ENCODE measurements at places on chromosomes 1 and 21.

DNA sequence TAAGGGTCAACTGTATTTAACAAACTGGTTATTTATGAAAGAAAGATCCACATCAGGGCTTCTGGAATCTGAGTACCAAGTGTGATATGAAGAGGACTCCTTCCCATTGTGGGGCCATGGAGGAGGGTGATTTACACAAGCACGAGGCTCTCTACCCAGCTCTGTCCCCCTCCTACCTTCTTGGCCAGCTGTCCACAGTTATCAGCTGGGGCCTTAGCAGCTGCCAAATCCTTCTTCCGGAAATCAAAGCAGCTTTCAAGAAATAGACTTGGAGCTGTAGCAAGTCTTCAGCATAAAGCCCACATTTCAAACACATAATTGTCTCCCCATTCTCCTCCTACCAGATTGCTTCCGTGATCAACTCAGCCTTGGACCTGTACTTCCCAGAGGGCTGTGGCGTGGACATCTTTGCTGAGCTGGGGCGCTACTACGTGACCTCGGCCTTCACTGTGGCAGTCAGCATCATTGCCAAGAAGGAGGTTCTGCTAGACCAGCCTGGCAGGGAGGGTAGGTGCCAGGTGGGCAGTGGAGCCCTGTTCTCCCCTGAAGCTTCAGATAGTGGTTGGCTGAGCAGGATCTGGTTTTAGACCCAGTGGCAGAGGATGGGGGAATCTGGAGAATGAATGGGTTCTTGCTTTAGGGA, 15.5 kb downstream of the AZIN2 start:
- H3K4me1 ChIP-seq: peaks cover 91% of the 10 kb centered on the region
- H3K27me3 ChIP-seq: no peaks in the 10 kb centered on the region
- no peak overlapping the region for H3K4me3 ChIP-seq

DNA sequence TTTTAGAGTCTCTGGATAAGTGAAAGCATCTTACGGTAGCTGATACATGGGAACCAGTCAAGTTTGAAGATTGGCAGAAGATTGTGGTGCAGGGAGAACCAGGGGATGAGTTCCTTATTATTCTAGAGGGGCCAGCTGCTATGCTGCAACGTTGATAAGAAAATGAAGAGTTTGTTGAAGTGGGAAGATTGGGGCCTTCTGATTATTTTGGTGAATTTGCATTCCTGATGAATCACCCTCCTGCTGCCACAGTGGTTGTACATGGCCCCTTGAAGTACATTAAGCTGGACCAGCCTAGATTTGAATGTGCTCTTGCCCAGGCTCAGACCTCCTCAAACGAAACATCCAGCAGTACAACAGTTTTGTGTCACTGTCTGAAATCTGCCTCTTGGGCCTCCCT, 45.9 kb downstream of the BTBD8 start:
- no peaks in the 10 kb centered on the region for H3K36me3 ChIP-seq
- DNase-seq: no peak
- H3K27ac ChIP-seq: no peak overlapping the region
- peaks cover 6% of the 10 kb centered on the region for H3K4me1 ChIP-seq
- H3K4me3 ChIP-seq: no peak overlapping the region
- H3K27me3 ChIP-seq: no peaks in the 10 kb centered on the region

- H3K4me3 ChIP-seq: no peak overlapping the region
- H3K4me1 ChIP-seq: no peaks in the 10 kb centered on the region
Measured at GRCh38 chr1:57188168-57188567, 222.4 kb upstream of the C8B start.

GRCh38 chr1:179303200-179303785, 9.7 kb downstream of the SOAT1 start:
- no peak overlapping the region for H3K27ac ChIP-seq
- peaks cover 40% of the 10 kb centered on the region for H3K4me1 ChIP-seq
- peaks cover 66% of the 10 kb centered on the region for H3K36me3 ChIP-seq
- H3K4me3 ChIP-seq: no peak overlapping the region

DNA sequence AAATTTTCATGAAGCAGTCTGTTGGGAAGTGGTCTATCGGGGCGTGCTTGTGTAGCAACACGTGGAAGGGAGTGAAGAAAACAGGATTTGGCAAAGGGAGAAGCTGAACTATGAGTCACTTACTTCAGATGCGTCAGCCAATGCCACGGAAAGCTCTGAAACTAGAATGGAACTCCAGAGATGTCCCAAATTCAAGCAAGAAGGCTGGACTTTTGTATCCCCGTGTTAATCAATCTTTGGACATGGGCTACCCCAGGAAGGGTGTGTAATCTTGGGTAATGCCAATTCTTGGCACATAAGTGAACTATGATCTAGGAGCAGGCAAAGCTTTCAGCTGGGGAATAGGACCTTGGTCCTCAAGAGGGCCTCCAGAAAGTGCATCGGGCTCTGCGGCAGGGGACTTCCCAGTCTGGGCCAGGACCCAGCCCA, 102.6 kb downstream of the ADSS2 start:
- peaks cover 11% of the 10 kb centered on the region for H3K27me3 ChIP-seq
- H3K4me1 ChIP-seq: peaks cover 6% of the 10 kb centered on the region
- no peak overlapping the region for H3K4me3 ChIP-seq
- no peaks in the 10 kb centered on the region for H3K36me3 ChIP-seq

DNA sequence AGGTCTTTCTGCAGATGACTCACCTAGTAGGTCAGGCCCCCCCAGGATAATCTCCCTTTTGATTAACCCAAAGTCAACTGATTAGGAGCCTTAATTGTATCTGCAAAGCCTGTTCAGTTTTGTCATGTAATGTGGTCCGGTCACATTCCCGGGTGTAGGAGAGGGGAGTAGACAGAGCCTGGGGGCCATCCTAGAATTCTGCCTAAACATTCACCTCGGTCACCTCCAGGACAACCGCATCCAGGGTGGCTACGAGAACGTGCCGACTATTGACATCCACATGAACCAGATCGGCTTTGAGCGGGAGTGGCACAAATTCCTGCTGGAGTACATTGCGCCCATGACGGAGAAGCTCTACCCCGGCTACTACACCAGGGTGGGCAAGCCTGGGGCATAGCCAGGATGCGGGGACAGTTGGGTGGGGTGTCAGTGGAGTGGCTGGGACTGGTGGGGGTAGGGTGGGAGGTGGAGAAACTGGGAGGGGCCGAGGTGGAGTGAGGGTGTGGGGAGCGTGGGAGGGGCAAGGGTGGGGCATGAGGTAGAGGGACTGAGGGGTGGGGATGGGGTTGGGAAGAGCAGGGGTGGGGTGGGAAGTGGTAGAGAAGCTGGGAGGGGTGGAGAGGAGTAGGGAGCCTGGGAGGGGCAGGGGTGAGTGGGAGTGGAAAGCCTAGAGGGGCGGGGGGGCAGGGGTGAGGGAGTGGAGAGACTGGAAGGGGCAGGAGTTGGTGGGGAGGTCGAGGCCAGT, 9.6 kb upstream of the MFN2 start:
- no peak overlapping the region for H3K27ac ChIP-seq
- no peaks in the 10 kb centered on the region for H3K27me3 ChIP-seq
- H3K4me3 ChIP-seq: no peak overlapping the region
- no peak for DNase-seq
- peaks cover 38% of the 10 kb centered on the region for H3K4me1 ChIP-seq

DNA sequence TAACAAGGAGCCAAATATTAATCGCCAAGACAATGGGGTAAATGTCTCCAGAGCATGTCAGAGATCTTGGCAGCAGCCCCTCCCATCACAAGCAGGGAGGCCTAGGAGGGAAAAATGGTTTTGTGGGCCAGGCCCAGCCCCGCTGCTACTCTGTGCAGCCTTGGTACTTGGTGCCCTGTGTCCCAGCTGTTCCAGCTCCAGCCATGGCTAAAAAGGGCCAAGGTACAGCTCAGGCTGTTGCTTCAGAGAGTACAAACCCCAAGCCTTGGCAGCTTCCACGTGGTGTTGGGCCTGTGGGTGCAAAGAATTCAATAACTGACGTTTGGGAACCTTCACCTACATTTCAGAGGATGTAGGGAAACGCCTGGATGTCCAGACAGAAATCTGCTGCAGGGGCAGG, 10.4 kb downstream of the UBE2G2 start:
- peaks cover 24% of the 10 kb centered on the region for H3K36me3 ChIP-seq
- peaks cover 27% of the 10 kb centered on the region for H3K4me1 ChIP-seq
- H3K27me3 ChIP-seq: no peaks in the 10 kb centered on the region
- no peak overlapping the region for H3K4me3 ChIP-seq

GRCh38 chr1:56931211-56931610, 34.6 kb downstream of the C8B start:
- no peaks in the 10 kb centered on the region for H3K36me3 ChIP-seq
- no peaks in the 10 kb centered on the region for H3K4me1 ChIP-seq
- H3K4me3 ChIP-seq: no peak overlapping the region
- H3K27ac ChIP-seq: no peak overlapping the region

DNA sequence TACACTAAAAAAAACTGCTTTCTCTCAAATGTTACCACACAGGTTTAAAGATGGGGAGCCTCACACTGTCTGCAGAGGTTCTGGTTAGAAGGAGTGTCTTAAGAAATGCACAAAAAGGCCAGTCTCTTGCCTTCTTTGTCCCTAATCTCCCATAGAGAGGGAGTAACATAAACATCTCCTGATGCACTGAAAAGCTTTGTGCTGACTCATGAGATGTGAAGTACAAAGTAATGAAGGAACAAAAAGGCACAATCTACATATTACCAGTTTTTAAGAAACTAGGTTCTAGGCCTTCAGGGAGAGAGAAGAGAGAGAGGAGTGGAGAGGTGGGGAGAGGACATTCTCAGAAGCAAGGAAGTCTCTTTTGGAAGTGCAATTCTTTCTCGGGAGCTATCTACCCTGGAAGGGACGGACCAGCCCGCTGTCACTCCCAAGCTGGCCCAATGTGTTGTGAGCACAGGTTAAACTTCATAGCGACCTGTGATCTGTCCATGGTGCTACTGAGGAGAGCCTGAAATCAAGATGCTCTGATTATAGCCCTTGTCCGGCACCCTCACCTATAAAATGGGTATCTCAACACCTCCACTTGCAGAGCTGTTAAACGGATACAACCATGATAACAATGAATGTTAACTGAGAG, 458.1 kb downstream of the DISC1 start:
- no peaks in the 10 kb centered on the region for H3K4me1 ChIP-seq
- H3K27me3 ChIP-seq: no peaks in the 10 kb centered on the region
- H3K4me3 ChIP-seq: no peak overlapping the region
- no peak for DNase-seq
- H3K27ac ChIP-seq: no peak overlapping the region

GRCh38 chr1:220239966-220240365, 32.3 kb downstream of the RAB3GAP2 start:
- peaks cover 23% of the 10 kb centered on the region for H3K36me3 ChIP-seq
- no peak for DNase-seq
- H3K27me3 ChIP-seq: no peaks in the 10 kb centered on the region

DNA sequence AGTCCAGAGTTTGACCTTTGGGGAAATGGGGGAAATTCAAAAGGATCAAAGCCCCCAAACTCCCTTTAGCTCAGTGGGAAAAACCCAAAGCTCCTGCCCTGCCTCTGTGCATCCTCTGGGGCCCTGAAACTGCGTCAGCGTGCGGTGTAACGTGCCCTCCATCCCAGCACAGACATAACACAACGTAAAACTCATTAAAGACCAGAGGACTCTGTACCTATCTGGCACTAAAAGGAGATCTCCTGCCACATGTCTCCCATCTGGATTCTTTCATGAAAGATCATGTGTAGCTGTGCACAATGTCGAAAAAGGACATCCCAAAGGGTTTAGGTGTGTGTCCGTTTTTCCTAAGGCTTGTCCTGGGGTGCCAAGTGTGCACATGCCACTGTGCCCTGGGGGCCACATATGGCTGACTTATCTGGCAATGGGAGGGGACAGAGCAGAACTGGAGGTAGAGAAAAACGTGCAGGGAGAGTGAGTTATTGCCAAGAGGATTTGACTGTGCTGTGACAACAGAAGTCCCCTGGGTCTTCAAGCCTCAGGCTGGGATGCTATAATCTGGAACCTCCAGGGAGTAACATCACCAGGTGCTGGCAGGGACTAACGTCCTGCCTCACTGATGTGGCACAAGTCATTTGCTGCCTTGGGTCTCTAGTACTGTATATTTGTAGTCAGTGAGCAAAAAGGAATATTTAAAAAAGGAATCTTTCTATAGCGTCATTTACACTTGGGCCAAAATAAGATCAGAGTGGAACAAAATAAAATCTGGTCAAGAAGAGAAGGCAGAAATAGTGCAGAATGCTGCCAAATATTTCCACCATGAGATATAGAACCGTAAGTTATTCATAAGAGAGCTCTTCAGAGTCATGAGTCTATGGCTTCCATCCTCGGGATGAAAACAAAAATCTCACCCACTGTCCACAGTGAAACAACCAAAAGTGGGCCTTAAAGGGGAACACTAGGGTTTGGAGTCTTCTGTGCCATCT, 52.3 kb downstream of the ITPKB start:
- no peak overlapping the region for H3K4me3 ChIP-seq
- DNase-seq: no peak
- peaks cover 59% of the 10 kb centered on the region for H3K36me3 ChIP-seq
- H3K27ac ChIP-seq: peak overlapping the region; percentile 50

- H3K27ac ChIP-seq: peak overlapping the region; percentile 90
- H3K4me1 ChIP-seq: peaks cover 33% of the 10 kb centered on the region
- peaks cover 47% of the 10 kb centered on the region for H3K36me3 ChIP-seq
- no peak for DNase-seq
- peak overlapping the region; percentile 88 for H3K4me3 ChIP-seq
- no peaks in the 10 kb centered on the region for H3K27me3 ChIP-seq
Measured at GRCh38 chr21:36386031-36386642, 945 bp downstream of the CHAF1B start.

GRCh38 chr1:36349241-36349671, 25.8 kb upstream of the EVA1B start:
- peaks cover 50% of the 10 kb centered on the region for H3K36me3 ChIP-seq
- H3K4me1 ChIP-seq: peaks cover 23% of the 10 kb centered on the region
- DNase-seq: no peak
- no peak overlapping the region for H3K4me3 ChIP-seq
- H3K27ac ChIP-seq: no peak overlapping the region

- peaks cover 36% of the 10 kb centered on the region for H3K4me1 ChIP-seq
- no peaks in the 10 kb centered on the region for H3K27me3 ChIP-seq
- no peaks in the 10 kb centered on the region for H3K36me3 ChIP-seq
- H3K4me3 ChIP-seq: no peak overlapping the region
- H3K27ac ChIP-seq: peak overlapping the region; percentile 7
Measured at GRCh38 chr1:235077163-235077540, 51.5 kb downstream of the TOMM20 start.

DNA sequence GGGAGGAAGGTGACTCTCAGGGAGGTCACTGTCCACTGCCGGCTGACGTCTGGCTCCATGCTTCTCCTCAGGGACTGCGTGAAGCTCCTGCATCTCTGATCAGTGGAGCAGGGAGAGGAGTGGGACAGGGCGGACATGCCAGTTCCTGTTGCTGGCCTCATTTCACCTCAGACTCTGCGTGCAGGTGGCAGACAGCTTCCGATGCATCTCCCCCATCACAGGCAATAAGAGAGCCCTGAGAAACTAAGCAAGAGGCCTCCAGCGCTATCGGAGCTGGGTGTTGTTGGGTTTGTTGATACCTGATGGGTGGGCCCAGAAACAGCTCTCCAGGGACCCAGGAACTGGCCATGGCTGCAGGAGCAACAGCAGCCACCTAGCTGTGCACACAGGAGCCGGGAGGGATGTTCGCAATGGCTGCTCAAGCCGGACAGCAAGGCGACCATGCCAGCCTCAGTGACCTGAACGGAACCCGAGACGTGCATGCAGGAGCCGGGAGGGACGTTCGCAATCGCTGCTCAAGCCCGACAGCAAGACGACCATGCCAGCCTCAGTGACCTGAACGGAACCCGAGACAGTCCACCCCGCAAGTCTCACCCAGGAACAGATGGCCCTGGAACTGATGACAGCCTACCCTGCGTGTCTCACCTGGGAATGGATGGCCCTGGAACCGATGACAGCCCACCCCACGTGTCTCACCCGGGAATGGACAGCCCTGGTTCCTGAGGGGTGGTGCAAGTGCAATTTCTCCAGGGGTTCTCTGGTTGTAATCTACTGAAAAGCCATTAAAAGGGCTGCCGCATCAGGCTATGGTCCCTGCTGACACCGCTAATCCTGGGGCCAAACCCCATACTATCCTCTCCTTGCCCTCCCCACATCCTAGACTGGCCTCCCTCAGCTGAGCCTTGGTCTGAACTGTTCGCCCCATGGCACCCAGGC, 14.2 kb upstream of the PCBP3 start:
- no peak overlapping the region for H3K4me3 ChIP-seq
- peaks cover 10% of the 10 kb centered on the region for H3K27me3 ChIP-seq
- DNase-seq: no peak
- H3K36me3 ChIP-seq: no peaks in the 10 kb centered on the region
- peaks cover 12% of the 10 kb centered on the region for H3K4me1 ChIP-seq

Data from activated CD8-positive, alpha-beta T cell treated with anti-CD3 and anti-CD28 coated beads, Interleukin-2, amount 10 ng/mL, durations not matched to agents 7 days and 5 days (primary cell).